Activated naive CD4-positive, alpha-beta T cell treated with anti-CD3 and anti-CD28 coated beads, Interleukin-2, amount 50 U/mL, for 72 hours (primary cell): ENCODE measurements at places on chromosomes 3 and 15.

- no peak for DNase-seq
Observed at GRCh38 chr3:59796456-59796855, 746.6 kb upstream of the CFAP20DC start.

DNA sequence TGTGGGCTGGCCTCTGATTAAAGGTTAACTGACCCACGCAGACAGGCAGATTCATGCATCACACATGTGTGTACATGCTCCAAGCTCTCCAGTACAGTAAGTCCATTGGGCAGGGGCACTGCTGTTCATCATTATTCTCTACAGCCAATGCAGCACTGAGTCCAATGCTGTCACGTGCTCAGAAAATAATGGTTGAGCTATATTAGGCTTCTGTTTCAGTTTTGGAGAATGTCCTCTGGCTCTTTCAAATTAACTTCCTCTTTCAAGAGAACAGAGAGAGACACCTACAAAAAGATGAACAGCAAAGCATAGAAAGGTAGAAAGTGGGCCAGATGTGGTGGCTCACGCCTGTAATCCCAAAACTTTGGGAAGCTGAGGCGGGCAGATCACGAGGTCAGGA, 202.6 kb downstream of the MEX3B start:
- DNase-seq = no peak

- DNase-seq = no peak
Observed at GRCh38 chr3:160999274-160999673, 105.9 kb downstream of the B3GALNT1 start.

DNA sequence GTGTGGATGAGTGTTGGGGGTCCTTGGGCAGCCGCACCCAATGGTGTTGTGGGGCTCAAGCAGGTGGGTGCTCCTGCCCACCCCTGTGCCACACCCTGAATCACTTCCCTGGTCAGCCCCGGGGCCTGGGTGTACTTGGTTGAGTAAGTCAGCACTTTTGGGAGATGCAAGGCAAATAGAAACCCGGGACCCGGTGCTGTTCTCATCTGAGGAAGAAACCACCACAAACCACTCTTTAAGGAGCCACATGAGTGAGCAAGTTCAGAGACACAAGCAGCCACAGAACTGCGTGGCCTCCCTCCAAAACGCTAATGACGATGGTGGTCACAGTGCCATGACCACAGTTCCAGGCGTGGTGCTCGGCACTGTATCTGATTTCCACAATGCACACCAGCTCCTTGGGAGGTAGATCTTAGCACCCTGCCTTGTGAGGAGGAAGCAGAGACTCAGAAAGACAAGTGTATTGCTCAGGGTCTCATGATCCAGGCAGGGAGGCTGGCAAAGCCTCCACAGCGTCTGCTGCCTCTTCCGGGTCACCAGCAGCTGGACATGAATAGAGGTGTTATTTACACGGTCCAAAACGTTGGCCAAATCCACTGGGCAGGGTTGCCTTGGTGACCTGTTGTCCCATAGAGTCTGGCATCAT, 118.2 kb upstream of the ALDH1A3 start:
- DNase-seq = no peak

DNA sequence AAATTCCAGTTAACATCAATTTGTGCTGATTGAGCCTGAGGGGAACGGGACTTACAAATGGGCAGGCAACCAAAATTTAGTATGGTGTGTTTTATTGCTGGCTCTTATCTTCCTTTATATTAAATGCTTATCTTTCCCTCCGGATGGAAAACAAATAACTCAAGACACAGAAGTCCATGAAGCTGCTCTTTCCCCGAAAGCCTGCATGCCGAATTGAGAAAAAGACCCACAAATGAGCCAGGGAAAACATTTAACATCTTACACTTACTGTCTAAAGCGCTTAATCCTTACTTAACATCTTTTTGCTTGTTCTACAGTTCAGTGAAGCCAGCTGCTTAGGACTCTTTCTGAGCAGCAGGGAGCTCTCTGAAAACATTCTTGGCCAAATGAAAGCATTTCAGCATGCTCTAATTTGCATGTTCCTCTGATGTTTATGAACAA, 49.5 kb downstream of the HEG1 start:
- DNase-seq = no peak

GRCh38 chr15:84810073-84810840, 6.9 kb upstream of the ALPK3 start:
- no peak for DNase-seq

GRCh38 chr15:64247535-64247905, 84.7 kb upstream of the PPIB start:
- DNase-seq = no peak

DNA sequence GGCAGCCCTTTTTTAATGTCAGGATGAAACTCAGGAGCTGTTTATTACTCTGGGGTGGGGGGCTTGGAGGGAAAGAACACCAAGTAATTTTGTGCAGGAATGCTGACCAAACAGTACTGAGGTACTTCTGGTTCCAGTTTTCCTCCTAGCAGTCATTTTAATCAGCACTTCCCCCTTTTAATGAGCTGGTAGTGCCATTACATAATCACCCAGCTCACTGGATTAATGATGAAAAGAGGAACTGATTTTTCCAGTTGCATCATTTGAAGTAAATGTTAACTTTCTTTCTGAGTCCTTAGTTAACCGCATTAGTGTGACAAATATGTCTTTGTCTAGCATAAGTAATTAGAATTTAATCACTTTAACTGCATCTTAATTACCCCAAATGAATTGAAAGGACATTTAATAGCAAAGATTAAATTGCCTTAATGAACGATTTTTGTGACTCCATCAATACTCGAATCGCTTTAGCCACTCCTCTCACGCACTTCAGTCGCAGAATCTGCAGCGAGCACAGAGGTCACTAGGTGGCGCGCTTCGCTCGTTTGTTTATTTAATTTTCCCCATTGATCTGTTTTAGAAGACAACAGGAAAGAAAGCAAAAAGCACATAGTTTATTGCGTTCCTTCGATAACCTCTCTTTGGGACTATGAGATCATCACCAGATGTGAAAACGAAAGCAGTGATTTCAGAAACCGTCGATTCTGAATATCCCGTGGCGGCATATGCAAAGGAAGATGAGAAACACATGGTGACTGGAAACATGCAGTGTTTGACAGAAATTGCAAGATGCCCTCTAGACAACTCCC, 9.8 kb downstream of the ONECUT1 start:
- DNase-seq = peak; percentile 71

DNA sequence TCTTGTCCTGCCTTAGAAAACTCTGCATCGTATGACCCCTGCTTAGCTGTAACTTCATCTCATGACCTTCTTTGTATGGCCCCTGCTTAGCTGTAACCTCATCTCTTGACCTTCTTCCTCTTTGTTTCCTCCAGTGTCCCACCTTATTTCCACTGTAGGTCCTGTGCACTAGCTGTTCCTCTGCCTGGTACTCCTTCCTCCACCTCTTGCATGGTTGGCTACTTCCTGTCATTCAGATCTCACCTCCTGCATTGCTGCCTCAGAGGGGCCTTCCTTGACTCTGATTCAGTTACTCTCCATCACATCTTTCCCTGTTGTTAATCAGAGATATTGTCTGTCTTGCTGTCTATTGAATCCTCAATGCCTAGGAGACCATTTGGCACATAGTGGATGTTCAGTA, 63.2 kb downstream of the PDE8A start:
- no peak for DNase-seq

- no peak for DNase-seq
Observed at GRCh38 chr3:120153294-120153693, 59.0 kb upstream of the GSK3B start.

- DNase-seq = no peak
Observed at GRCh38 chr3:19825193-19825592, 108.8 kb downstream of the EFHB start.

GRCh38 chr3:164194842-164195241, 883.5 kb downstream of the SI start:
- DNase-seq = no peak

DNA sequence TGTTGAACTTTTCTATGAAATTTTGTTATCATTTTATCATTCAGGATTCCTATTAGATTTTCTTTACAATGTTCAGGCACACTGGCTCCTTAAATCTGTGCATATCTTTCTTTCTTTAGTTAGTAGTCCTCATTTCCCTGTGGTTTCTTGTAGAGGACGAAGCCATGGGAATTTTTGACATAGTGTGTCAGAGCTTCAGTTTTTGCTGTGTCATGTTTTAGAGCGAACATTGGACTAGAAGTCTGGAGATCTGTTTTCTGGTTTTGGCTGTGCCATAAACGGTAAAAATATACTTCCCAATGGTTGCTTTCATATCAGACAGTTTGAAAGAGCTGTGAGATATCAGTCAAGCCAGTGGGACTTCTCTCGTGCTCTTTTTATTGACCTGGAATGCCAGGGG, 105.2 kb downstream of the CHCHD4 start:
- DNase-seq = no peak

- no peak for DNase-seq
Observed at GRCh38 chr15:51093488-51093838, 1.2 kb downstream of the TNFAIP8L3 start.

- DNase-seq = no peak
Observed at GRCh38 chr3:66377800-66378199, 123.0 kb downstream of the LRIG1 start.

- no peak for DNase-seq
Observed at GRCh38 chr15:92457471-92458041, 63.9 kb downstream of the ST8SIA2 start.

DNA sequence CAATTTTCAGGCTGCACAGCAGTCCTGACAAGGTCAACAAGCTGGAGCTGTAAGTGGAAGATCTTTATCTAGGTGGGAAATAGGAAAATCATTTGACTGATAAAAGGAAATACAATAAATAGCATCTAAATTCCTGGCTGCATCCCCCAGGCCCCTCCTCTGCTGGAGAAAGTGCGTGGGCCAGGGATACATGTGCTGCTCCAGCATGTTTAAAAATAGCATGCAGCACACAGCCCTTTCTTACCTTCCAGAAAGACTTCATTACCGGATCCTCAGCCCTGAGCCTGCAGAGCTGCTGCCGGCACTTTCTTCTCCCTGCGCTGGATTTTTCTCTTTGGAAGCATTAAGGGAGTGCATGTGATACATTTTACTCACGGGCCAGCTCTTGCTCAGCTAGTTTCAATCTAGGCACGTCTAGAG, 77.3 kb downstream of the HMG20A start:
- no peak for DNase-seq

DNA sequence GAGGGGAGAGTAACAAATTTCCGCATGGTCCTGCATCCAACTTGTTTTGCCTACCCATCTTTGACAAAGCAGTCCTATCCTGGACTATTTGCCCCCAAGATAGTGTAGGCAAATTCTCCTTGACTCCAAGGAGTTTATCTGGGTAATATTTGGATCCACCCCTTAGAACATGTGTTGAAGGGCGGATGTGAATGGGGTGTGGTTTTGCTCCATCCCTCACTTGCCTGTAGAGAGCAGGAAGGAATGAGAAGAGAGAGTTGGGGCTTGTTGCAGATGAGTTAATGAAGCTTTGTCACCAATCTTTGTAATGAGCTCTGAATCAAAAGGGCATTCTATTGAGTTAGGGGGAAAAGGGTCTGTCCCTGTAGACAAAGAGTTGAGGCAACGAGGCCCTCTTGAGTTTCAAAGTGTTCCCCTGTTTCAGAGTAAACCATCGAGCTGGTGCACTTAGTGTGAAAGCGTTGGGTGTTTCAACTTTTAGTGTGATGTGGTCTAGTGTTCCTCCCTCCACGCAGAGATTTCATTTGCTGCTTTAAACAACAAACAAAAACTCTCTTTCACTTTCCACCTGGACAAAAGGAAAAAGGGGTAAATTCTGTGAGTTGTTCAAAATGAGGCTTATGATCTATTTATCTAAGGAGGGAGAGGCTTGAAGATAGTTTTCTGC, 42.2 kb upstream of the PPARG start:
- no peak for DNase-seq

DNA sequence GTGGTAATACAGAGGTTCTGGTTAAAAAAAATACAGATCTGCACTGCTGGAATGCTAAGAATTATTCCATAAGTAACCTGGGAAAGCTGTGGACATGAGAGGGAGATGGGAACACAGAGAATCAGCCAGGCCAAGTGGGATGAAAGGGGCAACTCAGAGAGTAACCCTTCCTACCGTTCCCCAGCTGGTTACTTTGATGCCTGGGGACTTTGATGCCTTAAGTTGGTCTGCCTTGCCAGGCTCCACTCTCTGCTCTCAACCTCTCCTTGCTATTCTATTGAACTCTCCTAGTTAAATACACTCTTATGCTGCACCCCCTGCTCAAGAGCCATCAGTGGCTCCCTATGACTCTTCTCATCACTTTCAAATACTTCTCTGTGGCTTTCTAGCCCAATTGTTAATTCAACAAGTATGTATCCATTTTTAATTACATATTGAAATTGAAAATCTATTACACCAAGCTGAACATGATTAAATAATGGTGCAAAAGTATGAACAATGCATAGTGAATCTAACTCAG, 315.5 kb downstream of the TLE3 start:
- DNase-seq = no peak

DNA sequence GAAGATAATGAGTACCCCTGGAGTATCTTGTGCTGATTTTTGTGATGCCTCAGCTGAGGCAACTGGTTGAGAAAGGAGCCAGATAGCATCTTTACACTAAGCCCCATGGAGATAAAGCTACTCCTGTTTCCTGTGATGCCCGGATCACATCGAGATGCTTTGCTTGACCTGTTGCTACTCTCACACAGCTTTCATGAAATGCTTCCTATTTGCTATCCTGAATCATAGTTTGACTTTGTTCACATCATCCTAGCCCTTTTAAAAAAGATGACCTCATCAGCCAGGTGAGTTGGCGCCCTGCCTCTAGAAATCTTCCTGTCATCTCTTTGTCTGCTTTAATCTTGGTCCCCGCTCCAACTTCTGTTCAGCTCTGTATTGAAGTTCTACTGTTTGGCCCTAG, 409.6 kb upstream of the TBL1XR1 start:
- no peak for DNase-seq

DNA sequence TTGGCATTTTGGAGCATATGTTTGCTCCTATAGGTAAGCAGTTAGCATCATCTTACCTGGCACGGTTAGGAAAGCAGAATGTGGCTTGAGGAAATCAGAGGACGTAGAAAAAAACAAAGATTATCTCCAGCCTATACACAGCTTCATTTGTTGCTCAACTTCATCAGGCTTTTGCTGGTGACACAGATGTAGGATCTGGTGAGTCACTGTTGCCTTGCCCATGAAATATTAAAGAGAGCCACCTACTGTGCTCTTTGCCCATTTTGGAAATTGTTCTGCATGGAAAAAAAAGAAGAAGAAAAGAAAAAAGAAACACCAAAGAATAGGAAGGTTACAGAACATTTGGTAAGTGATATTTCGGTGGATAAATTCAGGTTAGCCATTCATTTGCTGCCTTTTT, 3.8 kb downstream of the IL1RAP start:
- DNase-seq = no peak

GRCh38 chr15:58771621-58772250, 634 bp downstream of the MINDY2 start:
- DNase-seq = peak; percentile 57

- no peak for DNase-seq
Observed at GRCh38 chr15:29692527-29692926, 129.7 kb downstream of the TJP1 start.

DNA sequence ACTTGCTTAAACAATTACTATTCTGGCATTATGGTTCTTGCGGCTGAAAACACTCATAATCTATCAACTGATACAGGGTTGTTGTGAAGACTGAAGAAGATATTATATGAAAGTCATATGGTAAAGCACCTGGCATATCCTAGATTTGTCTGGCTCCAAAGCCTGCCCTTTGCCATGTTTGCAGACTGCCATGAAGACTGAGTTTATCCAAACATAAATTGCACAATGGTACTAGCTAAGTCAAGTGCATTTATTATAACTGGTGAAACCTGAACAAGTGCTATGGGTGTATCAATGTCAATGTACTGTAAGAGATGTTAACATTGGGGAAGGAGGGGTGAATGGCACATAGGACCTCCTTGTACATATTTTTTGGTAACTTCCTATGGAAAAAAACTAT, 87.4 kb upstream of the MEX3B start:
- no peak for DNase-seq
